ENCODE measurements at places on chromosomes 4 and X.

- DNase-seq: no peak
These were observed 18.8 kb downstream of the SRPX2 start for GRCh38 chrX:100662796-100663195.

- no peak for DNase-seq
These were observed 320.3 kb downstream of the STK32B start for GRCh38 chr4:5371415-5372190.

DNA sequence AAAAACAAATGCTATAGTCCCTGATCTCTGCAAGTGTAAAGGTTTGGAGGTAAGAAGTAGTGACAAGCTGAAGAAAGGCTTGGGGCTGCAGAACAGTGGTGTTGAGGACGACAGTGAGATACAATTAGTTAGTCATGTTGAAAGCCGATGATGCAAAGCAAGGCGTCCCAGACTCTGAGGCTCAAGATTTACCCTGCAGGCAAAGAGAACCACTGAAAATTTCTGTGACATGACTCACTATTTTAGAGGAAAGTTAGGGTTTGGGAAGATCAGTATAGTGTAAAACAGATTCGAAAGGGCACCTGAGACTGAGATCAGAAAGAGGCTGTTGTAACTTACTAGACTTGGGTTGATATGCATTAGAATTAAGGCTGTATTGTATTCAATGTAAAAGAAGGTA, 281.3 kb upstream of the FTHL17 start:
- DNase-seq: no peak

GRCh38 chrX:133660281-133660680, 245.0 kb upstream of the GPC4 start:
- no peak for DNase-seq

DNA sequence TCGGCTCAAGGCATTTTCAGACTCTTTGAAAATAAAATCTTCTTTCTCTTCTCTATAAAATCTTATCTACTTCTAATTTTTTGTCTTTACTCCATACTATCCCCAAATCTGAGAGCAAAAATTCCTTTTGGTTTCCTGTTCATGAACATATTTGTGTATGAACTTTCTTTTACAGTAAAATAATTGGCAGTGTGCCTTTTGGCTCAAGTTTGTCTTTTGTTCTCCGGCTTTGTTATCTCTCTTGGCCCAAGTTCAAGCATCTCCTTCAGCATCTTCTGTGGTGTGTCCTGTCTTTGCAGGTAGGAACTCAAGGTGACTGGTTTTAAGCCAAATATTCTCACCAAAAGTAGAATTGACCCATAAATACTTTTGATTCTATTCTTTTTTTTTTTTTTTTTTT, 276.6 kb upstream of the FAT1 start:
- no peak for DNase-seq

- DNase-seq: peak; percentile 94
These were observed 79.4 kb downstream of the NLGN4X start for GRCh38 chrX:6149060-6149872.

- DNase-seq: no peak
These were observed 595.6 kb upstream of the TENM3 start for GRCh38 chr4:181647396-181648147.

GRCh38 chrX:21559417-21559816, 98.7 kb downstream of the KLHL34 start:
- DNase-seq: peak; percentile 70

- DNase-seq: peak; percentile 89
These were observed at the start of gene SRP72 for GRCh38 chr4:56467284-56468096. TSS of gene SRP72 (plus strand) at chr4:56467617. CDS start at chr4:56467636, 19 bp downstream.

DNA sequence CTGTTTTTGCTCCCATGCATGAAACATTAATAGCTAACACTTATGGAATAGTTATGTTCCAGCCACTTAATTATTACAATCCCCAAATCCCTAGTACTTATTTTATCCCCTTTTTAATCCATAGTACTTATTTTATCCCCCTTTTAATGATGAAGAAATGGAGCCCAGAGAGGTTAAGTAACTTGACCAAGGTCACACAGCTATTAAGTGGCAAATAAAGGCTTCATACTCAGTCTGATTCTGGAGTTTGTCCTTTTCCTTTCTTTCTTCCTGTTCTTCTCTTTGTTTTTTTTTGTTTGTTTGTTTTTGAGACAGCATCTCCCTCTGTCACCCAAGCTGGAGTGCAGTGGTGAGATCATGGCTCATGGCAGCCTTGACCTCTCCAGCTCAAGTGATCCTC, 2.2 kb downstream of the NKAP start:
- no peak for DNase-seq

DNA sequence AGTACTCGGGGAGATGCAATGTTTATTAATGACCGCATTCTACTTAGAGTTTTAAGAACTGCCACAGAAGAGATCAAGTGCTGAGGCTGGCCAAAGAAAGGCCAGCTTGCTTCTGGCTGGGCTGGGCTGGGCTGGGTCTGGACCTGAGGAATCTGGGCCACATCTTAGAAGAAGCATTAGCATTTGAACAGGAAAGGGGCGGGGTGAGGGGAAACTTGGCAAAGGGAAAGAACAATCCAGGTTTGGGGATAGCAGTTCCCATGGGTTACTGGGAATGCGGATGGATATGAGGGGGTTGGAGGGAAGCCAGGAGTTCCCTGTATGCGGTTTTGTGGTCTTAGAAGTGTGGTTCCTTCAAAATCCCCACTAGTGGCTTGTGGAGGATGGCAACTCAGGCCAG, 83.3 kb downstream of the CLDN34 start:
- DNase-seq: no peak

DNA sequence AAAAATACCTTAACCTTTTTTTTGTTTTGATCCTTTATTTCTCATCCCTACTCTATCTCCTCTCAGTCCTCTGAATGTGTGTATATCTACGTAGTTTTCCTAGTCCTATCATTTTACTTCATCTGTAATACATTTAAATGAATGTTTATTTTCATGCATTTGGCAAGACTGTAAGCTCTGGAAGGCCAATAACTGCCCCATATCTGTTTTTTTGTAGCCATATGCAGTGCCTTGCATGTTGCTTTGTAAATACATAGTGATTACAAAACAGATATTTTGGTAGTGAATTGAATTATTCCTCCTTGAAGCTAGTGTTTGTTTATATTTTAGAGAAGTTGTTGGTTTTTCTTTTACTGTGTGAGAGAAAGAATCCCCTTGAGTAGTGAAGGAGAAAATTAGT, 450.2 kb downstream of the PCDH18 start:
- DNase-seq: no peak

GRCh38 chrX:2492531-2493218, 8.1 kb downstream of the DHRSX start:
- DNase-seq: no peak

GRCh38 chrX:41419082-41419481, 28.1 kb upstream of the NYX start:
- DNase-seq: peak; percentile 14

DNA sequence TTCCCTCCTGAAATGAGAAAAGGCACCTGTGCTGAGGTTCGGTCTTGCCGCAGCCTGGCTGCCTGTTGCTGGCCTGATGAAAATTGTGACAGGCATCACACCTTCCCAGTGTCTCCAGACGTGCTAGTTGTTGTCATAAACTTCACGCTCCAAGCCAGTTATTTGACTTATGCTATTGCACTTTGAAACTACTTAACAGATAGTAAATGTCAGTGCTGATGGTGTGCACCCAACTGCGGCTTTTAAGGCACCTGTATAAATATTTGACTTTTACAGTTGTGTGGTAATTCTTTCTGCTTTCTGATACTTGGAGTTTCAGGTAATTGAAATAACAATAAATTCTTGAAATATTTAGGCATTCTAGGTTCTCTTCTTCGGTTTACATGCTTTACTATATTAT, 1.8 kb downstream of the WWC2 start:
- DNase-seq: peak; percentile 34

DNA sequence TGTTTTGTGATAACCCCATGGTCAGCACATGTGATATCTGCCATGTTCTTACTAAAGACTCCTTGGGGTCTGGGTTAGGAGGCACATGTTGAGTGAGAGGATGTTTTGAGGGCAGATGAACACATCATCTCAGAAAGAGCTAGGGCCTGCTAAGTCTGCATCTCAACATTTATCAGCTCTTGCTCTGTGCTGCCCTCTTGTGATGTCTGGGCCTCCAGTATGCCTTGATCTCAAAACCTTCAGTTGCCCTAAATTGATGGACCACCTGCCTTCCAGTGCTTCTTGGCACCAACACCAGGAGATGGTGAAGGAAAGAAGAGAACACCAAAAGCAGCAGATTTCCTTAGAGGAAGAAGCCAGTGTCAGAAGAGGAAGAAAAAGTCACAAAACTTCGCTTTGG, 22.5 kb downstream of the MID1 start:
- peak; percentile 57 for DNase-seq

DNA sequence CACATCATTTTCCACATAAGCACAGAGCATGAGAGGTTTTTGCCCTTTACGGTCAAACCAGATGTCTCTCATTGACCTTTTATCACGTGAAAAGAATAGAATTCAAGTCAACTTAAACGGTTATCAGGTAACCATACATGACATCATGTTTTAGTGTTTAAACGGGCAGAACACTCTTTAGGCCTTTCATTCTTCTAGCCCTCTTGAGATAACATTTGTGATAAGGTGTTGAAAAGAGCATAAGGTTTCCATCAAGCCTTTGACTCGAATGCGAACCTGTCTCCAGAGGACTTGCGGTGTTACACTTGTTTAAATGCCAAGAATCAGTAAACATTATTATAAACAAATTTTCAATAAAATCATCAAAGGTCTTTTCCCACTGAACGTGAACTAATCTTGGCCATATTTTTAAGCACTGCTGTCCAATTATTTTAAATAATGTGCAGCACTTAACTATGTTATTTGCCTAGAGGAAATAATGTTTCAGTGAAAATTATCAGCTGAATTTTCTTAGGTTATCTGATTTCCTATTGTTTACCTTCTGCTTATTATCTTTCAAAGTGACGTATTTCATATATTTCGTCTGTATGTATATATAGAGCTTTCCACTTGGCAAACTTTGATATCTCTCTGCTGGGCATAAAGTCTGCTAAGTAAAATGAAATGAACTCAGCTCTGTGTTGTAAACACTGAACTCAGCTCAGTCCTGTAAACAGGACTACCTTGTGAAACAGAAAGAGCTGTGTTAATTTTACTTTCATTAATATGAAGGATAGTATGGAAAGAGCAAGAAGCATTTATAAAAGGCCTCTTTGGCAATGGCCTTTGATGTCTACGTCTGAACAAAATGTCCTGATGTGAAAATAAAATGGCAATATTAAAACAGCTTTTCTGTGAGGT, 33.3 kb downstream of the TENM3 start:
- DNase-seq: no peak

- no peak for DNase-seq
These were observed 8.5 kb upstream of the GPR50 start for GRCh38 chrX:151167791-151168345.

- DNase-seq: no peak
These were observed 95.4 kb downstream of the GPR143 start for GRCh38 chrX:9670136-9670814.

DNA sequence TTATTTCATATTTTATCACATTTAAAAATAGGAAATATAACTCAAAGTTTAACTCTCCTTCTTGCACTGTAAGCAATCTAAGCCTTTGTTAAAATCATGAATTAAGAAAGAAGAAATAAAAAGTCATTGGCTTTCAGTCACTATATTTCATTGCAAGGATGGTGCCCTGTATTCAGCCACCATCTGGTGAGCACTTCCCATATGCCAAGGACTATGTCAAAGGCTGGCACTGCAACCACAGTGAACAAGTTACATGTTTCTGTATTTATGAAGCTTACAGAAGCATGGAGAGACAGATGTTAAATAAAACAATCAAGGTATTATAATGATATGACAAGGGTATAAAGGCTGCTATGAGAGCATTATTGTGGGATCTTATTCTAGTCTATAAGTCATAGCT, 68.6 kb downstream of the PRKG2 start:
- no peak for DNase-seq

DNA sequence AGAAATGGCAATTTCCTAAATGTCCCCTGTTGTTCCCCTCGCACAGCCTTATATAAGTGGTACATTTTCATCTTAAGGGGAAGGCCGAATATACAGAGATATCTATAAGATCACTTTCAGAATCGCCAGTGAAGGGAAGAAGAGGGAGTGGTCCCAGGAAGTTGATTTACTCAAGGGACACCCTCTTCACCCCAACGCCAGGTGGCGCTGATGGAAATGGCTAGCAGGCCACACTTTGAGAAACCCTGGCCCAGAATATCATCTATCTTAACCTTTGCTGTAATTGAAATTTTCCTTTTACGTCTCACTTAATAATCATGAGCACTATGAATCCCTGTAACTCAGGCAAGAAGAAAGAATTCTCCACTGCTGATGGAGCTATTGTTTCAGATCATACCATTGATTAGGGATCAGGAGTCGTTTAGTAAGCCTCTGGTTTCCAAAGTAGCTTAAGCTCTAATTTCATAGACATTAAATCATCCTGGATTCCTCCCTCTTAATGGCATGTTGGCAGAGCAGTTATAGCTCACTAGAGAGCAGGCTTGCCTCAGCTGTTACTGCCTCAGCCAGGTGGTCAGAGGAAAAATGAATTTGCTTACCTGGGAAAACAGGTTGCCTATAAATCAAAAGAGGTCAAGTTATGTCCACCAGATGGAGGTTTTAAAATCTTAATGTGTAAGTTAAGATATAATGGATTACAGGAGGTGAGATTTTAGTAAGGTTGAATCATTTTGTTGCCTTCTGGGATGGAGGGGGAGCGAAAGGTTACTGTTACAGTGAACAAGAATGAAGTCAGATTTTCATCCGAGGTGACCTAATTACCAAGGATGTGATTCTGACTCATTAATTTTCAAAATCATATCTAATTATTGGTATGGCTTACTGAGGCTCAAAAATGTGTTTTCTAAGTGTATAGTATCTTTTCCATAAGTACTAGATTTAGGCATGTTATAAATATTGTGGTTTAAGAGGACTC, 941.2 kb upstream of the TENM3 start:
- peak; percentile 71 for DNase-seq

Measured in NCI-H1417 (cell line).